ENCODE measurements at places on chromosomes 6 and 20.

DNA sequence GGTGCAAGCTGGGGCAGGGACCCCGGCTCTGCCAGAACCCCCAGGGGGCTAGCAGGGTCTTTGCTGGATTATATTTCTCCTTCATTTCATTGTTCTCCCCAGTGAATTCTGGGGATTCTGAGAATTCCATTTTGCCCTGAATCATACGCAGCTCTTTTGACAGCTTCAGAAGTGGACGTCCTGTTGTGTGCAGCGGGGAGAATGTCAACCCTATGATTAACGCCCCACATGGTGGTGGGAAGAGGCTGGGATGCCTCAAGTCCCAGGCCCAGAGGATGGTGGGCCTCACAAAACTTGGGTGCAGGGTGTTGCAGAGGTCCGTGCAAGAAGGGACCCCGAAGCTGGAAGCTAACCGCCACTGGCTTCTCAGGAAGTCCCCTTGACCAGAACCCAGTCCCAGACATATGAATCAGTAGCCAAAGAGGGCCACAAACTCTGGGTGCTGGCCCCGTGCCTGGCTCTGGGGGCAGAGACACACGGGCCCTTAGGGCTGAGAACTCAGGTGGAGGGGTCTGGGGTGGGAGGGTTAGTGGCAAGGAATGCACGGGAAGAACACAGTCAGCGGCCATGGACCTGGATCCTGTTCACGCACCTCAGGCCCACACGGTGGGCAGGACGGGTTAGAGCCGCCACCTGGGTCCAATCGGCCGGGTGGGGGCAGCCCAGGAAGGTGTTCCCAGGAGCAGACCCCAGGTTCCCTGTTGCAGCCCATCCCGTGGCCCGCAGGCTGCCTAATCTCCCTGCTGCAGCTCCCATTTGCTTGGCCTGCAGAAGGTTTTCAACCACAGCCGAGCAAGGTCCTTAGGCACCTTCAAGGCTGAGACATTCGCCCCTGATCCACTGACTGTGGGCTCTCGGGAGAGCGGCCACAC lies 51.2 kb downstream of the YTHDF1 start:
- no peak for DNase-seq

GRCh38 chr6:167697316-167697715 lies 129.4 kb upstream of the AFDN start:
- no peak for DNase-seq

DNA sequence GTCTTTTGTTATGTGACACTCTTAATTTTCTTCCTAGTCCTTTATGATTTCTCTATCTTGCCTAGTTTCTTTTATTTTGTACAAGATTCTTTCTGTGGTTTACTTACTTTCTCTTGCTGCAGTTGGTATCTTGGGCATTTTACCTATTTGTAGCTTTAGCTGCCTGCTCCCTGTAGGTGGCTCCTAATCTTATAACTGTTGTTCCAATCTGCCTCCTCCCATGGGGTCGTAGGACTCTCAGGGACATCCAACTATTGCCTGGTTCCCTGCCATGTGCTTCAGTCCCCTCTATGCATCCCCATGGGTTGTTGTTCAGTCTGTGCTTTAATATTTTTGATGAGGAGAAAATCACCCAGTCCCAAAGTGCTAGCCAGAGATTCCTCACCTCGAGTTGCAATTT lies 31.4 kb downstream of the RIN2 start:
- DNase-seq: no peak

DNA sequence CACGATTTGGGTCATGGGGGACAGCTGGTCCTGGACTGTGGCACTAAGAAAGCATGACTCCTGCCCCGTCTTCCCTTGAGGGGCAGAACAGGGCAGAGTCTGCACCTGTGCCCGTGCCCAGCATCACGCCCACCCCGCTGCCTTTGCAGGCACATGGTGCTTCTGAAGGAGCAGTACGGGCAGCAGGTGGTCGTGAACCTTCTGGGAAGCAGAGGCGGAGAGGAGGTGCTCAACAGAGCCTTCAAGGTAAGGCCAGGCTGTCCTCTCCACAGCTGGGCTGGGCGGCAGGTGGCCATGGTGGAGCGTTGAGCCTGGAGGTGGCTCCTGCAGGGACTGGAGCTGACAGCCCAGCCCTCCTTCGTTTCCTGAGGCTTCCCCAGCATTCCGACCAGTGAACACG lies 77.4 kb downstream of the SYNJ2 start:
- DNase-seq: no peak

DNA sequence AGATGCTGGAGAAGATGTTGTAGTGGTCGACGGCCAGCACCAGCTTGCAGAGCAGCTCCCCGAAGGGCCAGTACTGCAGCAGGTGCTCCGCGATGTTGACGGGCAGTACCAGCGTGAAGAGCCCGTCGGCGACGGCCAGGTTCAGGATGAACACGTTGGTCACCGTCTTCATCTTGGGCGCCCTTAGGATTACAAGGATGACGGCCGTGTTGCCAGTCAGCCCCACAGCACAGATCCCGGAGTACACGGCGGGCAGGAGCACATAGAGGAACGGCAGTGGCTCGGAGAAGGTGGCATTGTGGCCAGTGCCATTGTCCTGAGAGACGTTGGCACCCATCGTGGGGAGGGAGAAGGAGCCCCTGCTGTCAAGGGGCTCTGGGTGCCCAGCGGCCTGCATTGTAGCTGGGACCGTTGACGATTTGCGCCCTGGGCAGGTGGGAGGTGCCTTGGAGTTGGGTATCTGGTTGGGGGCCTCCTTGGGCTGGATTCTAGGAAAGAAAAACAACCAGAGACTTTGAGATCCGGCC lies 867 bp downstream of the NPBWR2 start:
- DNase-seq: no peak

- no peak for DNase-seq
Measured at GRCh38 chr20:10565922-10566897, 107.6 kb downstream of the JAG1 start.

GRCh38 chr6:15247500-15248450 lies 1.9 kb downstream of the JARID2 start:
- peak; percentile 67 for DNase-seq

- no peak for DNase-seq
Measured at GRCh38 chr6:26172608-26172968, 85.4 kb downstream of the HFE start.

- DNase-seq: no peak
Measured at GRCh38 chr20:12054556-12054955, 136.9 kb downstream of the BTBD3 start.

DNA sequence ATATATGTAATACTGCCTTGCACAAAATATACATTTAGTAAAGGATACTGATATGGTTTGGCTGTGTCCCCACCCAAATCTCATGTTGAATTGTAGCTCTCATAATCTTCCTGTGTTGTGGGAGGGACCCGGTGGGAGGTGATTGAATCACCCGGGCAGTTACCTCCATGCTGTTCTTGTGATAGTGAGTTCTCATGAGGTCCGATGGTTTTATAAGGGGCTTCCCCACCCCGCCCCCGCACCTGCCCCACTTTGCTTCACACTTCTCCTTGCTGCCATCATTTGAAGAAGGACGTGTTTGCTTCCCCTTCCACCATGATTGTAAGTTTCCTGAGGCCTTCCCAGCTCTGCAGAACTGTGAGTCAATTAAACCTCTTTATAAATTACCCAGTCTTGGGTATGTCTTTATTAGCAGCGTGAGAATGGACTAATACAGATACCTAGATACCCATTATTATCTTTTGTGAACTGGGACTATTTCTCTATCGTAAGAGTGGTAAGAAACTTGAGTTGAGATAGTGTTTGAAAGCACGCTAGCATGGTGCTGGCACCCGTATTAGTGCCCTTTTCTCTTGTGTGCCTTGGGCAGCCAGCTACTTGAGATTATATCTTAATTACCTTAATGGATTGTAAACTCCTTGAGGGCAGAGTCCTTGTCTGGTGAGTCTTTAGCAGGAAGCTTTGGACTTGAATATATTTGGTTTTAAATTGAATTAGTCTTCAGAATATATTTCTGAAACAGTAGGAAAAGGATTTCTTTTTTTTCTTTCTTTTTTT lies 25.6 kb downstream of the TOP1 start:
- no peak for DNase-seq

DNA sequence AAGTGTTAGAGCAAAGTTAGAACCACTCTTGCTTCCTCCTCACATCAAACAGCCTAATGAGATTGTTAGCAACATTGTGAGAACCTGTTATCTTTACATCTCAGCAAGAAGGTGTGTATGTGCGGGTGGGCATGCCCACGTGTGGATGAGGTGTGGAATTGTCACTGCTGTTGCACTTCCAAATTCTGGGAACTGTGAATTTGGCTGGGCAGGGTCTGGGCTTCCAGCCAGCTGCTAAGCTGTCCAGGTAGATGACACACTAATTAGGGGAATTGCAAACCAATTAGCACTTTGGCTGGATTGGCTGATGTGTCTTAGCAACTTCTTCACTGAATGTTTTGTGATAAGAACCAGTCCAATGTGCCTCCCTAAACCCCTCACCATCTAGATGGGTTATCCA lies 848.2 kb downstream of the DHX35 start:
- DNase-seq: no peak

GRCh38 chr6:44399991-44400390 lies 12.5 kb downstream of the CDC5L start:
- no peak for DNase-seq

- no peak for DNase-seq
Measured at GRCh38 chr6:8865451-8865850, 430.1 kb upstream of the SLC35B3 start.

DNA sequence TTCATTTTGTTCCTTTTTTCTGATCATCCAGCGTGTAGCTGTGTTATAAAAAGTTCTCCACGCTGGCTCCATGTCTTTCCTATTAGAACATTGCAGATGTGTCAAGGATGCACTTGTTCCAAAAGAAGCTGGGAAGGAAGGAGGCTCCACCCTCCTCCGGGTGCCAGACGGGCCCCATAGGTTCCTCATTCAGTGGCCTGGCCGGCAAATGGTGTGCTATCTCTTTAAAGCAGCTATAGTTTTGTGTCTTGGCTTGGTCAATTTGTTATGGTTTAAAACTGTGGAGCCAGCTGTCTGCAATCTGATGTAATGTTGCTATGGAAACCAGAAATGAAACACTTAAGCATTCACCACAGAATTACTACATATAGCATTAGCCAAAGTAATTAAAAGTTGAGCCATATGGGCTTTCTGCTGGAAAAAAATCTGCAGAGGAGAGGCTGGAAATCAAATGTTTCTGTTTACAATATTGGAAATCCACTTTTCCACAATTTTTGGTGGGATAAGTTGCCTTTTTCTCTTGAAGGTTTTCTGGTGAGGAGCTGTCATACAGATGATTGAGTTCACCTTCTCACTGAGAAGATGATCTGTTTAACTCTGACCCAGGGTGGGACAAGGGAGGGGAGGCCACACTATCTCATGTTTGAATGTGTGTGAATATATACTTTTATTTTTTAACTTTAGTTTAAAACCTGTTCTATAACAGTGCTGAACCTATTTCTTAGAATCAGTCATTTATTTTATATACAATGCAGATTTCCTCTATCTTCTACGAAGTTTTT lies 167.4 kb downstream of the SASH1 start:
- no peak for DNase-seq

DNA sequence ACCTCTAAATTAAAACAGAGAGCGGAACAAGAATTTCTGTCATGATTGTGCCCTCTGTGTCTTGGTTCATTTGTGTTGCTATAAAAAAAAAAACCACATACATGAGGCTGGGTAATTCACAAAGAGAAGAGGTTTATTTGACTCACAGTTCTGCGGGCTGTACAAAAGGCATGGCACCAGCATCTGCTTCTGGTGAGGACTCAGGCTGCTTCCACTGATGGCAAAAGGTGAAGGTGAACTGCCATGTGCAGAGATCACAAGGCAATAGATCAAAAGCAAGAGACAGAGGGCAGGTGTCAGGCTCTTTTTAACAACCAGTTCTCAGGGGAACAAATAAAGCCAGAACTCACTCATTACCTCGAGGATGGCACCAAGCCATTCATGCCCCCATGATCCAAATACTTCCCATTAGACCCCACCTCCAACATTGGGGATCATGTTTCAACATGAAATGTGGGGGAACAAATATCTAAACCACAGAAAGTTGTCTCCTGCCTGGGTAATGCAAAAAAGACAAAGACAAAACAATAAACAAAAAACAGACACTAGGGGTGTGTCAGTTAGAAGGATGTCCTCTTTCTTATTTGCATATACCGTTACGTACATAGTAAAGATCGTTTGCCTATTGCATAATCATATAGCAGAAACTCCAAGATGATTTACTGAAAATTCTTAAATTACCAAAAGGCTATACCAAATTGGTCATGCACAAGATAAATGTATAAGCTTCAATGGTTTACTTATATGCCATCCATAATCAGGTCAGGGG lies 17.0 kb downstream of the SERPINB9 start:
- no peak for DNase-seq

GRCh38 chr20:50635676-50636600 lies 55.4 kb downstream of the RIPOR3 start:
- DNase-seq: peak; percentile 26

DNA sequence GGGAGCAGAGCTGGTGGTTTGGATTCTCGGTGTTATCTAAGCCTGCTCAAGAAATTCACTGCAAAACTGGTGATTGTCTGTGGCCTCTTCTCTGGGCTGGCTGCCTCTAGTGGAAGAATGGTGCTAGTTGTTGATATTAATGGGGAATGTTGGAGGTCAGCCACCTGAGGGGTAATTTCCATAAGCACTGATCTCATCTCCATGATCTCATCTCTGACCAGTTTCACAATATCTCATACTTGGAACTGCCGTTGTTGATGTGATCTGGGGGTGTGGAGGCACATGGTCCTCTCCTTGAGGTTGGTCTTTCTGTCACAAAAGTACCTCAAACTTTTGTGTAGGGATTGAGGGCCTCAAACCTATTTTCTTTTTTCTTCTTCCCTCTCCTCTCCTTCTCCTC lies 102.6 kb downstream of the CD109 start:
- no peak for DNase-seq

Measured in activated naive CD4-positive, alpha-beta T cell (primary cell).